ENCODE measurements at places on chromosomes 2 and 18.

DNA sequence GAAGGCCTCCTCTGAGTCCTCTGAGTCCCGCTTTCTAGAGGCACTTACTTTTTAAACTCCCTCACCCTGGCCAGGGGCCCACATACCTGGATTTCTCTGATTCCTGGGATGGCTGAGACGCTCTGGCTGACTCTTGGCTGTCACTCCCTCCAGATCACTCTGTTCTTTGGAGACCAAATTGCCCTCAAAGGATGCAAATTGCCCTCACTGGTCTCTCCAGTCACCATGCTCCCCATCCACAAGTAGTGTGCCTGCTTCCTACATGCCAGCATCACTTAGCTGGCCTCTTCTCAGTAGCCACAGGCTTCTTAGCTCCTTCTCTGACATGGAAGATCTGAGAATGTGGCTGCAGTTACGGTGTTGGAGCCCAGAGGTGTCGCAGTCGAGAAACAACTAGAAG is 41.3 kb upstream of the CCDC68 start:
- DNase-seq: no peak

DNA sequence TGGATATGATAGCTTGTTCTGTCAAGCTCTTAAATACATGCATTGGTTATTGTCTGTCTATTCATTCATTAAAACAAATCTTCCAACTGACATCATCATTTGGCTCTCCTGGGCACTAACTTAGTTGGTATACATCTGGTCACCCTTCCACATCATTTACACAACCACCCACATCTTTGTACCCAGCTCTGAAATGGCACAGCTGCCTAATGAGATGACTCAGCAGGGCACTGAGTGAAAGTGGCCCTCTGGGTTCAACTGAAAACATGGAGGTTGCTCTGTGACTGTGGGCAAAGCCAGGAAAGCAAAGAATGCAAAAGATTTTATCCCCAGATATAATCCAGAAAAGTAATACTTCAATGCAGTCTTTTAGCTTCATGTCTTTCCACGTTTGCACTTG is 234.0 kb upstream of the MAP2 start:
- no peak for DNase-seq

- no peak for DNase-seq
These were observed 58.4 kb upstream of the GREB1L start for GRCh38 chr18:21183670-21184069.

DNA sequence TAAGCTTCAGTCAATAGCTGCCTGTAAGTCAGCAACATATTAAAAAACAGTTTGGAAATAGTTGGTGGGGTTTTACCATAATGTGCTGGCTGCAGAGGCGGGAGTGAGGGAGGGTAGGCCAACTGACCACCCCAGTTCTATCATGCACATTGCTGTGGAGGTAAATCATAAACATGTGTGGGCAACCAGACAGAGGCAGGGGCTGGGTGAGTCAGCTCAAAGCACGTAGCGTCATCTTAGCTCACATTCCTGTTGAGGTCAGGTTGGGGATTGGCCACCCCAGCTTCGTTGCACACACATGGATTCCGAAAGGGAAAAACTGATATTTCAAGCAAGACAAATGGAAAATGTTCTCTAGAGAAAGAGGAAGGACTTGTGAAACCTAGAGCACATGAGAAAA is 19.5 kb downstream of the GPR45 start:
- no peak for DNase-seq

DNA sequence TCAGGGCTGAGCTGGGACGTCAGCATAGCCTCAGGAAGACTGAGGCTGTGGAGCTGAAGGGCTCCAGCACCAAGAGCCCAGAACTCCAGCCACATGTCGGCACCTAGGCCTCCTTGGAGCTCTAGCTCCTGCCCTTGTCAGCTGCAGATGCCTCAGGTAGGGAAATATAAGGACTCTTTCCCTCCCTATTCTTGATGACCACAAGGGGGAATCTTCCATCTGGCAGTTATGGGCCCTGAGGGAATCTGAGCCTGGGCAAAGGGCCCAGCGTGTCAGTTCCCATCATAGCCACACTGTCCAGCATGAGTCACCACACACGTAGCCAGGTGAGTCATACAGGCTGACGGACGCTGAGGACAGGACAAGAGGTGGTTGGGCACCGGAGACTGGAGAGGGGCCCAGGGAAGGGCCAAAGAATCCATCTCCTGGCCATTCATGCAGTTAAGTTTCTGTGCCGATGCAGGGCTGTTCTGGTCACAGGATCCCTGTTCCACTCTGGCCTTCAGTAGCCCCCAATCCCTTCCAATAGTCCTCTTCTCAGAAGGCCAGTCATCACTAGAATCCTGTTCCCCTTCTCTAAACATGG is 1.8 kb downstream of the MPV17 start:
- DNase-seq: no peak

- DNase-seq: peak; percentile 50
These were observed 30.4 kb downstream of the TOGARAM2 start for GRCh38 chr2:29011418-29012060.

GRCh38 chr18:9814431-9814830 is 71.3 kb upstream of the TXNDC2 start:
- no peak for DNase-seq

DNA sequence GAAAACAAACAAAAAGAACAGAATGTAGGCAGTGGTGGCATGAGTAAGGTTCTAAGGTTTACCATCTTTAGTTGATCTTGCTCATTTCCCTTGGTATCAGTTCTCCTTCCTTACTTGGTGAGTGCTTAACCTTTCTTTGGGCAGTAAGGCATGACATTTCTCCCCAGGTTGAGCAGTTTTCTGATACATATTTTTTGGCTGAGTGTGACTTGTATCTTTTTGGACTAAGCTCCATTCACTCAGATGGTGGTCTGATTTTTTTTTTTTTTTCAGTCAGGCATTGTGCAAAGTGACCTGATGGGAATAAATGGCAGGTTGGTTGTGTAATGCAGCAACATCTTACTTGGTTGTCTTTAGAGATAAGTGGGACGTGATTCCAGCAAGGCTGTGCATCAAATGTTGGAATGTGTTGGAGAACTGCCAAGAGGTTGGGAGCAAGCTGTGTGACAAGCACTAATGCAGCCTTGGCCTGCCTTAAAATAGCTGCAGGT is 15.1 kb downstream of the SPTBN1 start:
- DNase-seq: no peak

- no peak for DNase-seq
These were observed 354.2 kb downstream of the ZEB2 start for GRCh38 chr2:144165599-144166250.

- no peak for DNase-seq
These were observed 7.4 kb upstream of the VRK2 start for GRCh38 chr2:58039170-58039611.

DNA sequence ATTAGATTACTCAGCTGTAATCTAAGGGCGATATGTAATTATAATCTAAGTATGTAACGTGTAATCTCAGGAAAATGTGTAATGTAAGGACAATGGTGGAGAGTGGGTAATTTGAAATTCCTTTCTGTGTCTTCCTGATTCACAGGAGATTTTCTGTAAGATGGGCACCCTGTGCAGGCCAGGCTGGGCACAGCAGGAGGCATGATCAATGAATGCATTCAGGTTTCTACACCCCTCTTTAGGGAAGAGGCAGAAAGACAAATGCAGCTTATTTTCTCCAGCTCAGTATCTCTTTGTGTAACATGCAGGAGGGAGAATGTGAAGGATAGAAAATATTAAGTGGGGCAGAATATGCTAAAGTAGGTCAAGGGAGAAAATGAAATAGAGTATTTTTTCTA is 320.1 kb downstream of the PIK3C3 start:
- no peak for DNase-seq

GRCh38 chr2:220152281-220152935 is 525.0 kb downstream of the SLC4A3 start:
- no peak for DNase-seq

DNA sequence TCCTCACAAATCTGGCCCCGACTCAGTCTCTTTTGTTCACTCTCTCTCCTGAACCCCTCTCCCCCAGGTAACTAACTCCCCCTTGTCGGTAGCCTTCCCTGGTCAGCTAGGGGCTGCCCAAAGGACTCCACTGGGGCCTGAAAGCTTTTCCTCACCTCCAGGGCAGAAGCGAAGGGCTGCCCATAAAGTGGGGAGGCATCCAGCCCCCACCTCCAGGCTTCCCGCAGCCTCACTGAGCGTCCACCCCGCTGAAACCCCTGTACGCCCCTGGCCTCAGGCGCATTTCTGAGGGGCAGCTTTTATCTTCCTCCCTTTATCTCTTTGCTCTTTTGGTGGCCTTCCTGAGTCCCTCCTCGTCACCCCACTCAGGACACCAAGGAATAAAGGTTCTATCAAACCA is 249.3 kb downstream of the CYP26B1 start:
- DNase-seq: no peak

GRCh38 chr2:44098050-44098449 is 70.6 kb upstream of the PPM1B start:
- DNase-seq: no peak

GRCh38 chr2:216436383-216436782 is 24.1 kb downstream of the SMARCAL1 start:
- no peak for DNase-seq

GRCh38 chr2:142682528-142682927 is 194.9 kb upstream of the KYNU start:
- DNase-seq: no peak

DNA sequence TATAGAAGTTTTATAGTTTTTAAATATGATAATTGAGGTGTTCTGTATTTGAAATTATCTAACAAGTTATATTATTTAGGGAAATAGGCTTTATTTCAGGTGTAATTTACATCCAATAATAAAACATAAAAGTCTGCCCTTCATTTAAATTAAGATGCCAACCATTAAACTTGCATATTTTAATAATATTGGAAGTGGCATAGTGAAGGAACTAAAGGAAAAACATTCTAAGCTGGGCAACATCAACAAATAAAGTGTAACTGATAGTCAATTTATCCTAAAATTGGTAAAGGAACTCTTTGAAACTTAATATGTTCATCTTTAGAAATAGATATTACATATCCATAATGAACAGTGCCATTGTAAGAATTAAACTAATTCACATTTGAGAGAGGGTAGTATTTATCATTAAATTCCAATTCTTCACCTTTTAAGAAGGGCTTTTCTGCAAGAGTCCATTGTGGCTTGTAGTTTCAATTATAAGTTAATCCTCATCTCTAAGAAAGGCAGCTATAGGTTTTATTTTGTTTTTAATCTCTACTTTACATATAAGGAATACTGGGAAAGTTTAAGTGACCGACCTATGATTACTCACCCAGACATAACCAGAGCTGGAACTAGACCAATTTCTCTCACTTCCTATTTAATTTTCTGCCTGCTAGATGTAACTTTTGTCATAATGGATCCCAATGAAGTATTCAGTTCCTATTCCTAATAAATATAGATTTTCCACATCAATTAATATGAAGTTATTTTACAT is 401.6 kb downstream of the XIRP2 start:
- no peak for DNase-seq

- no peak for DNase-seq
These were observed 26.3 kb downstream of the TUBB6 start for GRCh38 chr18:12334366-12334808.

GRCh38 chr2:217980591-217980990 is 22.2 kb downstream of the TNS1 start:
- no peak for DNase-seq

DNA sequence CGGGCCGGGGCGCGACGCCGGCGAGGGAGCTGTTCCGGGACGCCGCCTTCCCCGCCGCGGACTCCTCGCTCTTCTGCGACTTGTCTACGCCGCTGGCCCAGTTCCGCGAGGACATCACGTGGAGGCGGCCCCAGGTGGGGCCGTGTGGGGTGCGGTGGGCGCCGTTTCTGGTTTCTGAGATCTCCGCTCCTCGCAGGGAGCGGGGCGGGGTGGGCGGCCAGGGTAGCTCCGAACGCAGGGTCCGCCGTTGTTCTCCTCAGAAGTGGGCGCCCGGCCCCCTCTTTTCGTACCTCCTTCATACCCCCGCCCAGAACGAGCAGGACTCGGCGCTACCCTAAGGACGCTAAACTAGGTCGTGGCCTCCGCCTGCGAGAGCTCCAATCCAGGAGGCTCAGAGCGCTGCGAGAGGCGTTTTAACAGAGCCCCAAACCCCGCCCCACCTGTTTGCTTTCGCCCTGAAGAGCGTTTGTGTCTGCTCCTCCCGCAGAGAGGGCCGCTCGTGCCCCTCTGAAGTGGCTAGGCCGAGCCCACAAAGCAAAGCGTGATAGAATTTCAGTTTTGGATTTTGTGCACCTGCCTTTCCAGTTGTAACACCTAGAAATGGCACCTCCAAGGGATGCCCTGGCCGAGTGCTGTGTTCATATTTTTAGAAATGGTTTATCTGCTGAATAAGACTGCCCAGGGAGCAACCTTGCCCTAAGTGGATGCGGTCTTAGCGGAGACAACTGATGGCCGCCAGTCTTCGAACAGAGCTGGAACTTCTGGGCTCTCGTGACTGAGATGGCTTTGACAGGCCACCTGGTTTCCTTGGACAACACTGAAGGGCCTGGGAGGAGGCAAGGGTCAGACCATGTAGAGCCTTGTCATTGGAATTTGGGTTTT is 626 bp downstream of the CAPN10 start:
- DNase-seq: no peak

GRCh38 chr2:236309669-236310029 is 45.4 kb upstream of the ASB18 start:
- no peak for DNase-seq

DNA sequence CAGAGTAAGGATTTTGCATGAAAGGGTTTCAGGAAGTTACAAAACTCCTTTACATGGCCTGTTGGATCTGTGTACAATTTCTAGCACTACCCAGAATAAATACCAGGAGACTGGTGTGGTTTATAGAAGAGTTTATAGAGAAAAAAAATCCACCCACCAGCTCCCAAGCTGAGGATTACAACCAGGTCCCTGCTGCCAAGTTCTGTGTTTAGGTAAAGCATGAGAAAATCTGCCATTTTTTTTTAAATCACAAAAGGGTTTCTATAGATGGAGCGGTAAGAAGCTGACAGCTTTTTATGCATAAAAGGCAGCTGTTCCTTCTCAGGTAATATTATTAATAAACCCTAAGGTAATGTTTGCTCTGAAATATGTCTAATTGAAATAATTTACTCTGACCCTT is 545.4 kb upstream of the ZEB2 start:
- no peak for DNase-seq

- no peak for DNase-seq
These were observed 103.5 kb downstream of the SOS1 start for GRCh38 chr2:39017334-39017733.

DNA sequence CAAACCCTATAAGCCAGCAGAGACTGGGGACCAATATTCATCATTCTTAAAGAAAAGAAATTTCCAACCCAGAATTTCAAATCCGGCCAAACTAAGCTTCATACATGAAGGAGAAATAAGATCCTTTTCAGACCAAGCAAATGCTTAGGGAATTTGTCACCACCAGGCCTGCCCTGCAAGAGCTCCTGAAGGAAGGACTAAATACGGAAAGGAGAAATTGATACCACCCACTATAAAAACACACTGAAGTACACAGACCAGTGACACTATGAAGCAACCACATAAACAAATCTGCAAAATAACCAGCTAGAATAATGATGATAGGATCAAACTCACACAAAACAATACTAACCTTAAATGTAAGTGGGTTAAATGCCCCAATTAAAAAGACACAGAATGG is 22.4 kb downstream of the NPHP1 start:
- no peak for DNase-seq

GRCh38 chr2:241091201-241091600 is 10.9 kb downstream of the MTERF4 start:
- DNase-seq: no peak

- DNase-seq: no peak
These were observed 188.3 kb downstream of the FBXO15 start for GRCh38 chr18:73959352-73959751.

GRCh38 chr2:17271416-17271815 is 246.8 kb downstream of the RAD51AP2 start:
- no peak for DNase-seq

- no peak for DNase-seq
These were observed 709 bp downstream of the UGP2 start for GRCh38 chr2:63842149-63843061.

GRCh38 chr2:9703701-9704221 is 73.0 kb upstream of the YWHAQ start:
- no peak for DNase-seq
